ENCODE measurements at places on chromosomes 4 and X.
A peak's percentile ranks its signal among the peaks of the same experiment; 100 is the strongest.

DNA sequence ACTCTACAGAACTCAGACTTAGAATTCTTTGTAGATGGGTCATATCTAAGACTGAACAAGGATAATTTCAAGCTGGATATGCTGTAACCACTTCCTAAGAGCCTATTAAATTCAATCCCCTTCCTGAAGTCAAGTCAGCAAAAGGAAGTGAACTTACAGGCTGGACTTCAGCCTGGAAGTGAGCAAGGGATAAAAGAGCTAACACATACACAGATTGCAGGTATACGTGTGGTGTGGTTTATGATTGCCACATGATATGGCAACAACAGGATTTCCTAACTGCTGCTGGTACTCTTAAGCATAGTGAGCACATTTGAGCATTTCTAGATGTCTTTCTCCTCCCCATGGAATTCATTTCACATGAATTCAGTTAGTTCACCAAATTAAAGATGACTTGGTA lies 38.2 kb upstream of the UXT start:
- DNase-seq = no peak

GRCh38 chr4:91488946-91489345 lies 814.8 kb upstream of the GRID2 start:
- DNase-seq = no peak

- DNase-seq = no peak
Observed at GRCh38 chrX:151715752-151716151, at the start of gene FATE1. FATE1 (plus strand) TSS chrX:151716035; CDS start chrX:151716120, 85 bp downstream.

DNA sequence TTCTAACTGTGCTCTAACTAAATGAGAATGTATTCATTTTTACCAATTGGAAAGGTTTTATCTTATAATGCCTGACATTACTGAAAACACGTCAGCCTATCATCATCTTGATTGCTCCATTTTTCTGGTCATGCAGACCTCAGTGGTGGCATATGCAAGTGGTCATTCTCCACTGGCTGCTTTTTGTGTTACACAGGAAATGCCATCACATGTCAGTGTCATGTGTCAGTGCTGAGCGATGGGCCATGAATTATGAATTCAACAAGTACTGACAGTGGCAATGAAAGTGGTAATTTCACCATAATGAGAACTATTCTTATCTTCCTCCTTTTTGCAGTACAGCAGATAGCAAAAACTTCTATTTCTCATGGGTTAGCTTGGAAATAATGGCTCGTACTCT lies 190.5 kb downstream of the PACRGL start:
- DNase-seq = no peak

DNA sequence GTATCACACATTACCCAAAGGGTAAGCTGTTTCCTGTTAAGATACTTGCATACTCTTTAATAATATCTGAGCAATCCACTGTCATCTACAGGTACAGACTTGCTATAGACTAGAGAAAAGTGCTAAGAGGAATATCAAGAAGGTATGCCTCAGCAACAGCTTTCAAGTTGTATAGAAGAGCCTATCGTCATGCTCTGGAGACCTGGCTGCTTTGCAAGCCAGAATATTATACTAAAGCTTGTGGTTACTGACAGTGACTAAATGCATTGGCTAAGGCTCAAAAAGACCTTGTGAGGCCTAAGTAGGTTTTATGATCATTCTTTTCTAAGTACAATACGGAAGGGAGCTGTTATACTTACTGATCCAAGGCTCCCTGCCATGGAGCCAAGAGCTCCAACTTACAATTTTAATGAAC lies 11.3 kb downstream of the LAMP2 start:
- no peak for DNase-seq

GRCh38 chr4:6445403-6446129 lies 26.8 kb downstream of the PPP2R2C start:
- no peak for DNase-seq

DNA sequence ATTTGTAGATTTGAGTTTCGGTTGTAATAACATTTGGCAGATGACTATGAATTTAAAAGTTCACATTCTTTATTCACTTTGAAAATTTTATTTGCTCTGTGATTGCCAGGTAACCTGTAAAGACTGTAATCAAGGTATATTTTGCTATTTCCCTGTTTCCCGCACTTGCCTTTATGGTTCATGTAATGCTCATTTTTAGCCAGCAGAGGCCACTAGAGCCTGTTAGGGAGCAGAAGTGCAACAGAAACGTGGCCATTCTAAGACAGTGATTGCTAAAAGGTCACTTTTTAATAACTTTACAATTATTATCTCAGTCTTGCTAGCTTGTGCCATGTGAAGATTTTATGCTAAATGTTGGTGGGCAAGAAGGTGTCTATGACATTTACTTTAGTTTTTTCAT lies 12.4 kb downstream of the YIPF6 start:
- DNase-seq = peak; percentile 68

GRCh38 chr4:15513545-15513944 lies 43.9 kb downstream of the CC2D2A start:
- DNase-seq = no peak

Measured in NCI-H1417 (cell line).